Stimulated activated naive B cell treated with anti-CD40 and anti-IgM and Interleukin-4, amounts not matched to agents 10 μg/mL and 1 μg/mL and 100 μg/mL, for 72 hours (primary cell): ENCODE measurements at places on chromosomes 2 and 18.
A peak's percentile ranks its signal among the peaks of the same experiment; 100 is the strongest.

DNA sequence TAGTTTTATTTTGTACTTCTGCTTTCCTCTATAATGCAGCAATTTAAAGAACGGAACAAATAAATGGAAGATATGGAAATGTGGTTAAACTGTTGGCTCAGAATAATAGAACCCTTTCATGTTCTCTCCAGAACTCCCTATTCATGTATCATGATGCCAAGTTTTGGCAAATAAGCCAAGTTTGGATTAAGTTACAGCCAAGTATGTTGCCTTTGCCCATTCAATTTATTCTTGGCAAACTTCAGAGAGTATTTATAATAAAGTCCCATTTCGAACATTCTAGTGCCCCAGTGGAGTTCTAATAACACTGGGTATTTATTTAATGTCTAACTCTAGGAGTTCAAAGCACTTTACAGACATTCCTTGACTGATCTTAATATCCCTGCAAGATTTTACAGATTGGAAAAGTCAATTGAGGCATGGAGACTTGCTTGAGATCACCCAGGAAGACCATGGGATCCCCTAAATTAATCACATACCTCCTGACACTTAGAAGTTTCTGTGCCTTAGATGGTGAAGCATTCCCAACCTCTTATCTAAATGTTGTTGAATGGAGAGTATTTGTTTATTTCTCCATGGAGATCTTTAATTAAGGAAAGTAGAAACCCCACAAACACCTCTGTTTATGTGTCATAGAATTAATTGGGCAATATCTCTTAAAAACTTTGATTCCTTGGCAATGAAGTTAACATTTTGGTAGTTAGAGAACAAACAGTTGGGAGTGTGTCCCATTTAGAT is 106.7 kb downstream of the ACKR3 start:
- peaks cover 21% of the 10 kb centered on the region for H3K27me3 ChIP-seq
- H3K4me3 ChIP-seq: no peak overlapping the region
- H3K36me3 ChIP-seq: no peaks in the 10 kb centered on the region
- DNase-seq: no peak
- no peak overlapping the region for H3K27ac ChIP-seq

GRCh38 chr2:212083492-212083891 is 455.1 kb downstream of the ERBB4 start:
- no peaks in the 10 kb centered on the region for H3K4me1 ChIP-seq
- no peaks in the 10 kb centered on the region for H3K36me3 ChIP-seq
- no peaks in the 10 kb centered on the region for H3K27me3 ChIP-seq
- H3K27ac ChIP-seq: no peak overlapping the region

GRCh38 chr2:239598732-239599090 is 197.9 kb upstream of the HDAC4 start:
- peaks cover 8% of the 10 kb centered on the region for H3K27me3 ChIP-seq
- H3K27ac ChIP-seq: no peak overlapping the region
- H3K4me3 ChIP-seq: no peak overlapping the region
- no peaks in the 10 kb centered on the region for H3K36me3 ChIP-seq
- no peaks in the 10 kb centered on the region for H3K4me1 ChIP-seq

GRCh38 chr2:189580241-189580651 is 340 bp downstream of the SLC40A1 start:
- peaks cover 23% of the 10 kb centered on the region for H3K4me1 ChIP-seq
- peaks cover 46% of the 10 kb centered on the region for H3K27me3 ChIP-seq
- DNase-seq: no peak
- peak overlapping the region; percentile 80 for H3K4me3 ChIP-seq
- H3K27ac ChIP-seq: no peak overlapping the region

- no peak overlapping the region for H3K27ac ChIP-seq
- no peak overlapping the region for H3K4me3 ChIP-seq
- DNase-seq: no peak
- no peaks in the 10 kb centered on the region for H3K27me3 ChIP-seq
Measured at GRCh38 chr2:239233576-239233975, 167.2 kb downstream of the HDAC4 start.

GRCh38 chr2:9160732-9161131 is 45.9 kb upstream of the ASAP2 start:
- no peaks in the 10 kb centered on the region for H3K36me3 ChIP-seq
- peaks cover 7% of the 10 kb centered on the region for H3K27me3 ChIP-seq
- no peak overlapping the region for H3K4me3 ChIP-seq
- H3K4me1 ChIP-seq: no peaks in the 10 kb centered on the region
- DNase-seq: no peak

DNA sequence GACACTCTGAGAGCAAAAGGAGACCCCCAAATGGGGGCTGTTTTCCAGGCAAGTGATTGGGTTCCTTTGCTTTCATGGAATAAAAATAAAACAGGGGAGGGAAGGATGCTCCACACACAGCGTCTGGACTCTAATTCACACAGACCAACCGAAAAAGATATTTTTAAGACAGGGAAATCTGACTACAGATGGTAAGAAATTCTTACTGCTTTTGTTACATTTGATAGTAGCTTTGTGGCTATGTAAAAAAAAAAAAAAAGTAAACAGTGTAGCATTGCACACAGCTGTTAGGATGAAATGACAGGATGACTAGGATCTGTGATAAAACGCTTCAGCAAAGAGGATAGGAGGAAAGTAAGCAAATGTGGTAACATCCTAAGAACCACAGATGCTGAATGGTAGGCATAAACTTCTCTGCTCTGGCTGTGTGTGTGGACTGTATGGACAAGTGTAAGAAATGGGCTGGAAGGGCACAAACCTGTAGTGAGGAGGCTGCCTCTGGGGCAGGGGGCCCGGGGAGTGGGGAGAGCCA is 207.6 kb downstream of the ANAPC1 start:
- H3K4me1 ChIP-seq: peaks cover 14% of the 10 kb centered on the region
- no peaks in the 10 kb centered on the region for H3K27me3 ChIP-seq
- H3K27ac ChIP-seq: no peak overlapping the region
- H3K36me3 ChIP-seq: no peaks in the 10 kb centered on the region
